ENCODE measurements at places on chromosomes 11 and 22. TPM values are rescaled to one million over a fixed set of nuclear protein-coding genes. Genes with fewer than 3 reads are reported as not detected.

- no peak for DNase-seq
Observed at GRCh38 chr22:38951734-38952133, 5.7 kb upstream of the APOBEC3A start.

DNA sequence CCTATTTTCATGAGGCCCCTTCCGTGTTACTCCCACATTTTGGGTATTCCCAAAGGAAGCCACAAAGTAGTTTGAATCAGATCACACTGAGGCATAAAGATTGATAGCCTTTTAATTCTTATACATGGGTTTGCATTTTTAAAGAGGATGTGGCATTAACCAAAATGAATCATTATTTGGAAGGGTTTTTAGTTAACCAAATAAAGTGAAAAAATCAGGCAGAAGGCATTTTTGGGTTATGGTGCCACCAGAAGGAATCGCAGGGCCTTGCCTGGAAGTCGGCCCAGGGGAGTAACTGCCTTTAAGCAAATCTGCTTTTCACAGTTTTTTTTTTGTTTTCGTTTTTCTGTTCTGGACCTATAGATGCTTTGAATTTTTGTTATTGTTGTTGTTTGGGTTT lies 55.4 kb downstream of the HSD17B12 start:
- DNase-seq, result no peak

DNA sequence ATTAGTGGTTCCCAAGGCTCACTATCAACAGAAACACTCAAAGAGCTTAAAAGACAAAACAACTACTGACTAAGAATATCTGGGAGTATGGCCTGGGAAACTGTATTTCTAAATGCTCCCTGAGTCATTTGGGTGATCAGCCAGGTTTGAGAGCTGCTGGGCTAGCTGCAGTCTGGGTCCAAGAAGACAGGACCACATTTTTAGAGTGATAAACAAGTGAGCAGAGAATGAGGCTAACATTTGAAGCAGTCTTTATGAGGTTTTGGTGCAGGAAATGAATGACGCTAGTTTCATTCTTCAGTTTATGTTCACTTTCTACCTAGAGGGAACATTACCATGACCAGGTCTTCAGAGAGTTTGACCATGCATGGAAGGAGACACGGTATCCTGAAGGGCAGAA lies 97.7 kb downstream of the TEAD1 start:
- DNase-seq, result no peak

DNA sequence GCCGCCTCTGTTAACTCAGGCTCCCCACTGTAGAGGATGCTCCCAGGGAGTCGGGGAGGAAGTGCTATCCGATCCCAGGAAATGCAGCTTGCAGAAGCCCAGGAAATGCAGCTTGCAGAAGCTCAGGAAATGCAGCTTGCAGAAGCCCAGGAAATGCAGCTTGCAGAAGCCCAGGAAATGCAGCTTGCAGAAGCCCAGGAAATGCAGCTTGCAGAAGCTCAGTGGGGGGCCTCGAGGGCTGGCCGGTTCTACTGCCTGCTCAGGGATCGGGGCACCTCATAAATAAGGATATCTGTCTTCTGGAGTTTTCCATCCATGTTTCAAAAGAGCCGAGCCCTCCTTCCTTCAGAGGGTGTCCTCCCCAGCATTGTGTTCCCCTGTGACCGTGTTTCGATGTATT lies 25.1 kb upstream of the SMIM38 start:
- no peak for DNase-seq

DNA sequence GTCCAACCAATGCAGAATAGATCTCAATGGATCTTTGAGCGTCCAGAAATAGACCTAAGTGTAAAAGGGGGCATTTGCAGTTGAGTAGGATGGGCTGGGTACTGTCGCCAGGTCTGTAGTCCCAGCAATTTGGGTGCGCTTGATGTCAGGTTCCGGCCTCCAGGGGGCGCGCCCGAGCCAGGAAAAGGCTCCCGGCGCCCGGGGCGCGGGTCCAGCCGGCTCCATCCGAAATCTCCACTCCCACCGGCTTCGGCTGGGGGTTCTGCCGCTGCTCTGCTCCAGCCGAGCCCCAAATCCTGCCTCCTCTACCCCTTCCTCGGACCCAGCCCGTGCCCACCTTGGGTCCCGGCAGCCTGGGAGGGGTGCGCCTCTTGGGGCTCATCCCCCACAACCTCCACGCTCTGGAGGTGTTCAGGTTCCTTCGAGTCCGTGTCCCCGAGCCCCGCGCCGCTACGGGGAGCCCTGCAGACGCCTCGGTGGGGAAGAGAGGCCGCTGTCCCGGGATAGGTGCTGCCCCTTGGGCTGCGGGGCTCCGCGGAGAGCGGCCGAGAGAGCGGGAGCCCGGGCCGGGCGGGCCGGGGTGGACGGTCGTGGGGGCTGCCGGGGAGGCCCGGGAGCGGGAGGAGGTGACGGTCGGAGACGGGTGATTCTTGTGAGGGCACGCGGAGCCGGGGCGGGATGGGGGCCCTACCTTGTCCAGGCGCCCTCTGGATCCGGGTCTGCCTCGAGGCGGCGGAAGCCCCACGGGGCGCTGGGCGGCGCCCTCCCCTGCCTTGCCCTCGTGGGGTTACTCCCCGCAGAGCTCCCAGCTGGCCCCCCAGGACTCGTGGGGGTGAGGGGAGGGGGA lies 13.0 kb upstream of the CYB5R3 start:
- DNase-seq, result peak; percentile 81

DNA sequence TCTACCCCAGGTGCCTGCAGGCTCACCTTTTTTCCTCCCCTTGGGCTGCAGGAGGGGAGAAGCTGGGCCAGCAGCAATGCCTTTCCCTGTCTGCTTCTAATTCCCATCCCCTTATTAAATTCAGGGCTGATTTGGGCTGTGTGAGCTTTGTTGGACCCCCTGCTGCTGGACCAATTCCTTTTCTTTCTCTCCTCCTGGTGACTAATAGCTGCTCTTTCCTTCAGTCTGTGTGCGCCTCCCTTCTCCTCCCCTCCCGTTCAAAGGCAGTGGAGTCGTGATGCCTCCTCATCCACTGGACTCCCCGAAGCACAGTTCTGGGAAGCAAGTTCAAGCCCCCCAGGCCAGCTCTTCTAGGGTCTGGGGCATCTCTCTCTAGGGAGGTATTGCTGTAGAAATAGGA lies 567.9 kb upstream of the CADM1 start:
- no peak for DNase-seq

DNA sequence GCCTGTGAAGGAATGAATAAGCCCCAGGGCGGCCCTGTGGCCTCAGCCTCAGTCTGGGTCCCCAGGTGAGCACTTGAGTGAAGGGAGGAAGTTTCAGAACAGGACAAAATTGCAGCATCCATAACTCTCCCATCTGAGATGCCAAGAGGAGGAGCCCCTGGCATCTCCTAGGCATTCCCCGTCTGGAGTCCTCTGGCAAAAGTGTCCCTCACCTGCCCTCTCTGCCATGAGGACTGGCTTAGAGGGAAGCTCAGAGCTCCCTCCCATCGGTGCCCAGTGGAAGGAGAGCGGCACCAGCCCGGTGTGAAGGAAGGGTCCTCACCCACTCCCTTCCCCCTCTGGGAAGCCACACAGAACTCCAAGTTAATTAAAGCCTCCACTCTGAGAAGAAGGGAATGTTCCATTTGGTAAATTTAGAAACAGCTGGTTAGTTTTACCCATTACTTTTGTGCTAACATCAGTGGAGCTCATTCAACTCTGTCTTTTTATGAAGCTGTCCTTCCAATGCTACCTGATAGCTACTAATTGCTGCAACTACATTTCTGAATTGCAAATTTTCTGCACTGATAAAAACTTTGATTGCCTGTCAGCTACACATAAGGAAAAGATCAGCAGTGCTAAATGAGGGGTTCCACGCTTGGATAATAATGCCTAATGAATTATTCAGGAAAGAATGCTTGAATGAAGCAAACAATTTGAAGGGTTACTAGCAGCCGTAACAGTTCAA lies 123.3 kb upstream of the RCN1 start:
- DNase-seq, result no peak

DNA sequence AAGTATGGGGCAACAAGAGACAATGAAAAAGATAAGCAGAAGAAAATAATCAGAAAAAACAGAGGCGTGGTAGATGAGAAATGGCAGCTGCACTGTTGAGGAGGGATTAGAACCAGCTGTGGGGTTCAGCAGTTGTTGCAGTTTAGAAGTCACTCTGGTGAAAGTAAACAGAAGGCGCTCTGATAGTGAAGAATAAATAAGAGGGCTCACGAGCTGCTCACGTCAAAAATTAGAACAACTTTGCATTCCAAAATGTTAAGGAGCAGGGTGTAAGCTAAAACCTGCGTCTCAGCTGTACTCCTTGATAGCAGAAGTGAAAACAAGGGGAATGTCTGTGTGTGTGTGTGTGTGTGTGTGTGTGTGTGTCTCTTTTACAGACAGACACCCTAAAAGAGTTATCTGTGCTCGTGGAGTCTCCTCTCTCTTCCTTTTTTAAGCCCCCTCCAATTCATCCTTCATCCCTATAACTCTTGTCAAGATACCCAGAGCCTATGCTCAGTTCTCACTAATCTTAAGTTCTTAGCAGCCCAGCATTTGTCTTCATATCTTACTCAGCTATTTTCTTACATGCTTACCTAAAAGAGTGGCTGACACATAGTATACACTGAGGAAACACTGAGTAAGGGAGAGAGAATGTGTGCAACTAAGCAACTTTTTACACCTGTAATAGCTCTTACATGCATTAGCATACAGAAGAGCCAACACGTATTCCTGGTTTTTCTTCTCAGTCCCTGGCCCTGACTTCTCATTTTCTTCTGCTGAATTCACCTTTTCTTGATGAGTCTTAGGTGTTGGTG lies 8.9 kb downstream of the TTC17 start:
- DNase-seq, result no peak

DNA sequence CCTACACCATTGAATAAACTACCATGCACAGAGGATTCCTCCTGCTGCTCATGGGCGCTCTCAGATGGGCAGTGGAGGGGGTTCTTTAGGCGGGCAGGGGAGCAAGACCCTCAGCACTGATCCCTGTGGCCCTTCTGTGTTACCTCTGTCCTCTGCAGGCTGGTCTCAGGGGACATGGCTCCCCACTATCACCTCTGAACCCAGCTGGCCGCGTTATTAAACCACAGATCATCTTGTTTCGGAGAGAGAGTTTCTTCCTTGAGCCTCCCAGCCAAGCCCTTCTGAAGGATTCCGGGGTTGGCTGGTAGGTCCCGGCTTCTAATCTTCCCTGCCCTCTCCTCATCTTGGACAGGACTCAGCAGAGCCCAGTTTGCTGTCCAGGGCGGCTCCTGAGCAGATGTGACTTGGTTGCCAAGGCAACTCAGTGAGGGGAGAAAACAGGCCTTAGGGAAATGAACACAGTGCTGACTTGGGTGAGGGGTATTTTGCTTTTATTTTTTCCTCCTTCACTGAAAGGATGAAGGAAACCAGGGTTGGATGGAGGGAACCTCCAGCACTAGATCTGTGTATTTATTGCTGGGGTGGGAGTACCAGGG lies 13.3 kb downstream of the APOL3 start:
- no peak for DNase-seq

DNA sequence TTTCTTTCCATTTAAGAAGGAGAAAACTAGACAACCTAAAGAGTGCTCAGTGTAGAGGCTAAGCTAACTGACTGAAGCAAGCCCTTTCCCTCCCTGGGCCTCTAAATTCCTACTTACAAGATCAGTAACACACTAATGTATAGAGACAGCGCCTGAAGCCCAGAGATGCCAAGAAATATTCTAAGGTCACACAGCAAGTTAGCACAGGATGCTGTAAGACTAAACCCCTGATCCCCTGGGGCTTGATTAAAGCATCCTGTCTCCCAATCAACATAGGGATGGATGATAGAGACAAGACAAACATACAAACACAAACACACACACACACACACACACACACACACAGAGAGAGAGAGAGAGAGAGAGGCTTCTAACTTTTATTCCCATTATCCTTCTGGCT lies 5.6 kb downstream of the LARGE1 start:
- DNase-seq, result no peak

- DNase-seq, result no peak
Observed at GRCh38 chr11:64186492-64187165, 658 bp downstream of the STIP1 start.

- DNase-seq, result no peak
Observed at GRCh38 chr11:43580735-43581369, 99.7 kb upstream of the HSD17B12 start.

GRCh38 chr11:114179234-114179941 lies 116.8 kb upstream of the NNMT start:
- peak; percentile 74 for DNase-seq

DNA sequence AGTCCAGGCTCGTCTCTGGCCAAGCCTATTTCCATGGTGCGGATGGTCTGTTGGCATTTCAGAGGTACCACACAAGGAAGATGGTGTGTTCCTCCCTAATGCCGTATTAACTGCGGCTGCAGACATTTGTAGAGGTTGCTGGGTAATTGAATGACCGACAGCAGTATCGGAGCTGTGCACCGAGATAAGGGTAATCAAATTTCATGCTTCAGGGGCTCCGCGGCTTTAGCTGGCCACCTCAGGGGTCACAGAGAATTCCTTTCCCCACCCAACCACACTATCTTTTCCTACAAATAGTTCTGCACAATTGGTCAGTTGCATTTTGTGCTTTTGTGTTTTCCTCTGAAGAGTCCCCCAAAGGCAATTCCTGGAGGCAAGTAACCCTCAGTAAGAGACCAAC lies 297.4 kb downstream of the OPCML start:
- no peak for DNase-seq

DNA sequence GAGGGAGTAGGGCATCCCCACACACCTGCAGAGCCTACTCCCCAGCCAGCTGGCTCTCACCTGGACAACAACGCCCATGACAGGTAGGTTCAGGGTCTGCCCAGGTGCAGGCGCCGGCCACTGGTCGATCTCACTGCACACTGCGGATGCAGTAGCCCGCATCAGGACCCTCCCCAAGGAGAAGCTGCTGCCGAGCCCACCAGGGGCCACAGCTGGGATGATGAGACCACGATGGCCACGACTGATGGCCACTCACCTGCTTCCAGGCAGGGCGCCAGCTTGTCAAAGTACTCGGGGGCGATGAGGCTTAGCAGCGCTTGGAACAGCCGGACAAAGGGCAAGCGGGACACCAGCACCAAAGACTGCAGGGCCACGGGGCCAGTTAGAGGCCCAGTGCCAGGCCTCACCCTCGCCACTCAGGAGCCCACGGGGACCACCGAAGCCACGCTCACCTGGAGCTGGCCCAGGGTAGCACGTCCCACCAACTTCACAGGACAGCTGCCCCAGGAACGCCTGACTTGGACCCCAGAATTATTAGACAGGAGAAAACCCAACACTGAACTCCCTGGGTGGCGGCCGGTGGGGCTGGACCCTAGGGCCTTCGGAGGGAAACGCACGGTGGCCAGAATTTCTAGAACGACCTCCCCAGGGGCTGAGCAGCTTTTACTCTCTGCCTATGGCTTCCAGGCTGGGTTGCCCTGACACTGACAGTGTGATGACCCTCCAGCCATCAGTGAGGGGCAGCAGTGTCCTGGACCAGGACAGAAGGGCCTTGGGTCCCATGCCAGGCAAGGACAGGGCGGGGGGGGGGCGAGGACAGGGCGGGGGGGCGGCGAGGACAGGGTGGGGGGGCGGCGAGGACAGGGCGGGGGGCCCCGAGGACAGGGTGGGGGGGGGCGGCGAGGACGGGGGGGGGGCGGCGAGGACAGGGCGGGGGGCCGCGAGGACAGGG lies 8.9 kb upstream of the PLXNB2 start:
- DNase-seq, result no peak

The ACRV1 gene
- not detected for total RNA-seq

All from heart left ventricle (tissue), 16 donors.